Stimulated activated CD8-positive, alpha-beta memory T cell treated with anti-CD3 and anti-CD28 coated beads, Interleukin-12 subunit alpha, Interleukin-12 subunit beta, amount 100 ng/mL, for 1 hour (primary cell): ENCODE measurements at places on chromosomes 2 and 18.

DNA sequence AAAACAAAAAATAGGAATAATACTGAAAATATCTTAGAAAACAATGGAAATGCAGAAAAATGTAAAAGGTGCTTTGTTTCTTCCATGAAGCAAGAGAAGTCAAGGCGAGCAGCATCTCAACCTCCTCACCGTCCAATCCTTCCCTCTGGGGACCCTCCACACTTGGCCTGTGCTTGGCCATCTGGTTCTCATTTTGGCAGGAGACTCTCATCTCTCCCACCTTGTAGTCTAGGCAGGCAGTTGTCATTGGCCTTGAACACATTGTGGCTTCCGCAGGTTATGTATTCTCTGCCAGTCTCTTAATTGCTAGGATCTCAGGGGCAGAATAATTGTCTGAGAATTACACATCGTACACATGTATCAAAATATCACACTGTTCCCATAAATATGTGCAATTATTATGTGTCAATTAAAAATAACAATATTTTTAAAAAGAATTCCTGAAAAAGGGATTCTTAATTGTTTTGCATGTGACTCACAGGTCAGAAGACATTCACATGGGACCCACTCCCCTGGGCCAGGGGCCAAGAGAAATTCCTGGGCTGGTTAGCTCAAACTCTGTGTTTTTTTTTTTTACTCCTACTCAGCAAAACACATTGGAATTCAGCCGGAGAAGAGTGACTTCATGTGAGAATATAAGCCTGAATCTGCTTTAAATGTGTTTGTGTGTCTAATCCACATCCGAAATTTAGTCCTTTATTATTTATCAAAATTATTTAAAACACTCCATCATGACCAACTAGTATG is 14.0 kb upstream of the ANKRD62 start:
- no peak for DNase-seq

DNA sequence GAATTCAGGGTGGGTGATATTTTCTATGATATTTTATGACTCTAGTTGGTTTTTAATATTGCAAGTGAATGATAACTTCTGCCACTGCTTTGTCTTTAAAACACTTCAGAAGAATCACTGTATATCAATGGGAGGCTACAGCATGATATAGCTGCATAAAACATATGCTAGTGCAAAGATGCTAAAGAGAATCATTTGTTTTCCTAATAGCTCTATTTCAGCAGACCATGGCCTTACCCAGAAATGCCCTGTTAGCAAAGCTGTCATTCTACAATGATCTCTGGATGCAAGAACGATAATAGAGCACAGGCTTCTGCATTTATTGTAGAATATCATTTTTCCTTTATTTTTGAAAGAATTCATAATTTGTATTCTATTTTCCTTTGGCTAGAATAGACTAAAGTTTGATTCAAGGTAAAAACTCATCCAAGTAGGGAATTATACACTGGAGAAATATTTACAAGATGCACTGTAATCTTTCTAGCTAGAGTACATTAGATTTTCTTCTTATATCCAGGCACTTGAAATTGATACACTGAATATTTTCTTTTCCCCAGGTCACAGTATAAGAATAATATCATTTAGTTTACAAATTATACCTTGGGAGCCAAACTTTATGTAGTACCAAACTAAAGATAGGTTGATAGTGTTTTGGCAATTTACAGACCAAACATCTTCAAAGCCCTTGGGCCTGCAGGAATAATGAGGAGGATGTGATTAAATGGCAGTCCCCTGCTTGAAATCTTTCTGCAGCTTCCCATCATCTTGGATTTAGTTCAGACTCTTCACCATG is 252.6 kb upstream of the LINC00305 start:
- no peak for DNase-seq

DNA sequence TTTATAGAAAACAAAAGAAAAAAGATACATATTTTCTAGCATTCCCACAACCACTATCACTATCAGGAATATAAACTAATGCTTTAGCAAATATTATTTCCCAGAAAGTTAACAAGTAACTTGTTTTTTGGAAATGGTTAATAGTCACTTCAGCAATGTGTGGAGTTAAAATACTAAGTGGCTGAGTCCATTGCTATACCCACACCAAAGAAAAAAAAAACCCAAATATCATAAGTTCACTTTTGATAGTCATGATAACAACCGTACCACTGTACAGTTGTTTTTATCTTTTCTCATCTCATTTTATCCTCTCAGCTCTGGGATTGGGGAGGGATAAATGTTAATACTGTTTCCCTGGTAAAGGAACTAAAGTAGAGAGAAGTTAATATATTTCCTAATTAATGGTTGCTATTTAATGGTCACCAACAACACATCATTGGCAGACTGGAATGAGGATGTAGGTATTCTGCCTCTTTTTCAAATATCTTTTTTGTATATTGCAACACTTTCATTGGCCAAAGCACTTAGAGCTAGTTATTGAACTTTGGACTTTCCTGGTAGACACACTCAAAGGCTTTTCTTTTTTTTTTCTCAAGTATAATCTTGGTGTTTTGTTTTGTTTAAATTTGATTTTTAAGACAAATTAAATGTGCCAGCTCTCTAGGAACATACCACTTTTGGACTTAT is 18.4 kb upstream of the KANSL1L start:
- DNase-seq: no peak

- DNase-seq: no peak
Measured at GRCh38 chr2:110115291-110116032, at the start of gene MALL. TSS of gene MALL (minus strand) at chr2:110115822. CDS start at chr2:110115792, 30 bp downstream.

DNA sequence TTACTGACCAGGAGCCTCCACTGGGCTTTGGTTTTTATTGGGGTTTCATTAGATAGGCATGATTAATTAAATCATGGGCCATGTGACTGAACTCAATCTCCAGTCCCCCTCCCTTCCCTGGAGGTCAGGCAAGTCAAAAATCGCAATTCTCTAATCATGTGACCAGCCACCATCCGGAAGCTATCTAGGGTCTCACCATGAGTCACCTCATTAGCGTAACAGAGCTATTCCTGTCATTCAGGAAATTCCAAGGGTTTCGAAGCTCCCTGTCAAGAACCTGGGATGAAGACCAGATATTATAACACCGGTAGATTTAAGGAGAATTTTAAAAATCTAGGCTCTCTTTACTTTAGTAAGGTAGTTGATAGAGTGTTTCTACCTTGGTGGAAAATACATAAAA is 180.3 kb upstream of the TCF4 start:
- no peak for DNase-seq

DNA sequence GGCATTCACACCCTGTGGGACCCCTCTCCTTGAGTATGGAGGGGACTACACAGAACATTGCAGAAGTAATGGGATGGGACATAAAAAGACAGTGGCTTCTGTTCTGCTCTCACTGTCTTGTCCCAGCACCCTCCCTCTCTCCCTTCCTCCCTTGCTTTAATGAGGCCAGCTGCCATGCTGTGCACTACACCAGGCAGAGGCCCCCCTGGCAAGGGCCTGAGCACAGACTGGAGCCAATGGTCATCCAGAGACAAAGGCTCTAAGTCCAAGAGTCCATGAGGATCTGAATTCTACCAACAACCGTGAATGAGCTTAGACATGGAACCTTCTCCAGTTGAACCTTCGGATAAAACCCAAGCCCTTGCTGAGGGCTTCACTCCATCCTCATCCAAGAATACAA is 263.0 kb downstream of the NDUFA10 start:
- no peak for DNase-seq

- no peak for DNase-seq
Measured at GRCh38 chr2:42813763-42814162, 21.4 kb upstream of the HAAO start.

GRCh38 chr2:9820020-9820973 is 23.0 kb upstream of the TAF1B start:
- DNase-seq: no peak

GRCh38 chr2:66698091-66698490 is 263.2 kb downstream of the MEIS1 start:
- DNase-seq: no peak

- no peak for DNase-seq
Measured at GRCh38 chr18:45642238-45642637, 27.0 kb downstream of the SLC14A2 start.
